Fibroblast of skin of right quadriceps (primary cell): ENCODE measurements at places on chromosomes 7 and 10.

DNA sequence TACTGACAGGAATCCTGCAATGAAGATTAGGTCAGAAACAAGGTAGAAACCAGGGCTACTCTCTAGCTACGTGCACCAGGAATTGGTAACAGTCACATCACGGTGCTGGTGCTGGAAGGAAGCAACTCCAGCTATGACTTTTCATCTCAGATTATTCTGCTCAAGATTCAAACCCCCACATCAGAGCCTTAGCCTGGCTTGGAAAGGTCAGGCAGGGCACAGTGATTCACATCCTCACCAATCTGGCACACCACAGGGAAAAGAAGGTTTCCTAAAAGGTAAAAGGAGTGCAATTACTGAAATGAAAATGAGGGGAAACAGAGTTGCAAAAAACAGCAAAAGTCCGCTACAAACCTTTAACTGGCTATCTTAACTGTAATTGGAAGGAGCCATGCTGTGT, 240.2 kb upstream of the NPSR1 start:
- DNase-seq: no peak

- peak; percentile 54 for DNase-seq
Observed at GRCh38 chr10:60032723-60033122, 126.4 kb upstream of the CCDC6 start.

DNA sequence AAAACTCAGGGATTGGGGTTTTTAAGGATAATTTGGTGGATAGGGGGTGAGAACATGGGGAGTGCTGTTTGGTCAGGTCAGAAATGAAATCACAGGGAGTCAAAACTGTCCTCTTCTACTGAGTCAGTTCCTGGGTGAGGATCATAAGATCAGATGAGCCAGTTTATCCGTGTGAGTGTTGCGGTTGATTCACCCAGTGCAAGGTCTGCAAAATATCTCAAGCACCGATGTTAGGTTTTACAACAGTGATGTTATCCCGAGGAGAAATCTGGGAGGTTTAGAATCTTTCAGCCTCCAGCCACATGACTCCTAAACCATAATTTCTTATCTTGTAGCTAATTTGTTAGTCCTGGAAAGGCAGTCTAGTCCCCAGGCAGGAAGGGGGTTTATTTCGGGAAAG, 31.7 kb upstream of the AGR2 start:
- DNase-seq: no peak

GRCh38 chr10:48842231-48842630, 97.4 kb downstream of the LRRC18 start:
- no peak for DNase-seq

DNA sequence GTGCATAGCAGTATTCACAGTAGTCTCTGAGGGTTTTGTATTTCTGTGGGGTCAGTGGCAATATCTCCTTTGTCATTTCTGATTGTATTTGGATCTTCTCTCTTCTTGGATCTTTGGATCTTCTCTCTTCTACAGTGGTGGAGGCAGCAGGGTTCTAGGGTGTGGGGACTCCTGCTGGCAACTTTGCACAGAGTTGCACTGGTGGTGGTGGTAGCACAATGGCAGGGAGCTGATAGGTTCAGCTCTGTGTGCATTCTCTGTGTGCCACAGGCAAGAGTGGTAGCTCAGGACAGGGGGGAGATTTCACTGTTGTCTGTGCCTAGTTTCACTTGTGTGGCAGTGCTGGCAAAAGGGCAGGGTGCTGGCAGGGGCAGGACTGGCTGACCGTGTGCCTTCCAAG, 35.1 kb upstream of the PRSS37 start:
- no peak for DNase-seq
